ENCODE measurements at places on chromosomes 5 and 9.

GRCh38 chr9:82764061-82764668 is 298.8 kb downstream of the RASEF start:
- no peak for DNase-seq

DNA sequence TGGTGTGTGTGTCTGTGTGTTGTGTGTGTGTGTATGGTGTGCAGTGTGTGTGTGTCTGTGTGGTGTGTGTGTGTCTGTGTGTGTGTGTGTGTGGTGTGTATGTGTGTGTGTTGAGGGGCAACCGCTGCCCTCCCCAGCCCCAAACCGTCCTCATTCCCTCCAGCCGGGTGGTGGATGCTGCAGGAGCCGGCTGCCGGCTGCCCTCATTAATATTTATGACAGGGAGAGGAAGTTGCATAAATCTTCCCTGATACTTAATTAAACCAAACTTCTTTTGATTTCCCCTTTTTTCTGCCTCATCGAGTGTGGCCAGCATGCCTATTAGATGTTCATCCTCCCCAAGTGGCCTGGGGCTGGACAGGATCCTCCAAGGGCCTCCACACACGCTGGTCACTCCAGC is 121.4 kb upstream of the MVB12B start:
- no peak for DNase-seq

GRCh38 chr5:25330721-25331120 is 685.9 kb upstream of the CDH10 start:
- DNase-seq, result no peak

DNA sequence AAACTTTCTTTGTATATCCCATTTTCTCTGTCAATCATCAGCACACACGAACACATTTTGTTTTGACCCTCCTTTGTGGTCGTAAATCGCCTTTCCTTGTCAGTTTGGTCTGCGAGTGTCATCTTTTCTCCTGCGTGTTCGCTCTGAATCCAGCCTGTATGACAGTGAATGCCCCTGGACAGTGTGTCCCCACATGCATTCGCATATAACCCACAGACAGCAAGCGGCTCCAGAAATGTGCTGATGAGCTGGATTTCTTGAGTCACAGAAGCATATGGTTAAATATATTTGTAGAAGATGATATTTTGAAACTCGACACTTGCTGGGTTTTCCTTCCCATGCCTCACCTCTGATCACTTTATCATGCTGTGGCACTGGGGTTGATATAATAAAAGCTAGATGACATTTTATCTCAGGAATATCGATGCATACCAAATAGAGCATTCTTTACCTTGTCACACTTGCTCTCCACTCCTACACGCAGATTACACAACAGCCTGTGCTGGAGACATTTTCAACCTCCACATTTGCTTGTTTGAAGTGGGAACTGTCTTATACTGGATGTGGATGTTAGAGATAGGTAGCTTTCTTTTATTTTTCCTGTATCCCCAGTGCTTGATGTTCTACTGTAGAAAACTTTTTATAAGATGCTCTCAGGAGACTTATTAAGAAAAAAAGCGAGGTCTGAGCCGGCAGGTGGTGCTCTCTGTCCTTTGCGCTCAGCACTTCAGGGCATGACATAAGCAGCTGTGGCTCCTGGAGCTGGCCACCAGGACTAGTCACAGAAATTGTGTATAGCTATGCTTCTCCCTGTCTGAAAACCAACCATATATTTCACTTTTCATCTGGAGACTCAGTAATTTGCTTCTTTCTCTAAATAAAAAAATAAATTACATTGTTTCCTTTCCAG is 215.1 kb downstream of the SH3GL2 start:
- DNase-seq, result peak; percentile 67

GRCh38 chr9:107060062-107060461 is 197.1 kb downstream of the ZNF462 start:
- no peak for DNase-seq

- no peak for DNase-seq
Observed at GRCh38 chr5:423626-424261, 19.2 kb upstream of the EXOC3 start.

DNA sequence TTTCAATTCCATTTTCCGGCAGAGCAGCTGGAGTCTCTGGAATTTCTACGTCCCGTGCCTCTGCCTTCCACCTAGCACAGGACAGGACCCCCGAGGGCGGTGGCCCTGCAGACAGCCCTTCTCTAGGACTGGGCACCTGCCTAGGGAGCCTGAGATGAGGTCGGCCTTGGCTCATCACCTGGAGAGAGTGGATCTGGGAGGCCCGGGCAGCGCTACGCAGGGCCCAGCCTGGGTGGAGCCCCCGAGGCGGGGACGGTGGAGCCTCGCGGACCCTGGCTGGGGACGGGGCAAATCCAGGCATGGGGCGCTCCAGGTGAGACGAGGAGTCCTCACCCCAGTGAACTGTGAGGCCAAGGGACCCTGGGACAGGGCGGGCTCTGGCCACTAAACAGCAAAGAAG is 114.5 kb downstream of the MTRR start:
- DNase-seq, result no peak

- DNase-seq, result no peak
Observed at GRCh38 chr5:14445013-14445412, 136.6 kb upstream of the OTULINL start.

DNA sequence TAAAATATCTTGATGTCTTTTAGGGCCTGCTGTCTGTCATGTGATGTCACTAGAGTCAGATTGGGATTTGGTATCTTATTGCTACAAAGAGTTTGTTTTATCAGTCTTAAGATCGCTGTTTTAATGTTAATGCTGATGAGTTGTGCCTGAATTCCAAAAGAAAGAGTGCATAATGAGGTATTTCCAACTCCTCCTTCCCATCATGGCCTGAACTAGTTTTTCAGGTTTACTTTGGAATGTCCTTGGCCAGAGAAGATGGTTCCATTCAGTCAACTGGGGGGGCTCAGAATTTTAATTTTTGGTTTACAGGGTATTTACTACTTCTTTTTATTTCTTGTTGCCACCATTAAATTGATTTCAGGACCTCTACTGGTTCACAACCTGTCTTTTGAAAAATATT is 74.3 kb upstream of the MARCHF11 start:
- no peak for DNase-seq

DNA sequence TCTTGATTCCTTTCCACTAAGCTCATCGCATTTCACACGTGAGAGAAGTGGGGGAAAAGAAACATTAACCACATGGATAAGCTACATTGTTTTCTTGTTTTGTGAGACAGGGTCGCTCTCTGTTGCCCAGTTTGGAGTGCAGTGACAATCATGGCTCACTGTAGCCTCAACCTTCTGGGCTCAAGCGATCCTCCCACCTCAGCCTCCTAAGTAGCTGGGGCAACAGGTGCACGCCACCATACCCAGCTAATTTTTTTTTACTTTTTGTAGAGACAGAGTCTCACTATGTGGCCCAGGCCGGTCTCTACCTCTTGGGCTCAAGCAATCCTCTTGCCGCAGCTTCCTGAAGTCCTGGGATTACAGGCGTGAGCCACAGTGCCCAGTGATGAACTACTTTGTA is 2.8 kb downstream of the OTULIN start:
- no peak for DNase-seq

GRCh38 chr9:99058964-99059921 is 45.7 kb upstream of the TGFBR1 start:
- peak; percentile 46 for DNase-seq

GRCh38 chr9:68507130-68507805 is 33.4 kb downstream of the TMEM252 start:
- DNase-seq, result no peak

GRCh38 chr9:71681708-71682272 is 86.5 kb downstream of the CEMIP2 start:
- no peak for DNase-seq

- no peak for DNase-seq
Observed at GRCh38 chr5:111930449-111930848, 173.5 kb upstream of the NREP start.

DNA sequence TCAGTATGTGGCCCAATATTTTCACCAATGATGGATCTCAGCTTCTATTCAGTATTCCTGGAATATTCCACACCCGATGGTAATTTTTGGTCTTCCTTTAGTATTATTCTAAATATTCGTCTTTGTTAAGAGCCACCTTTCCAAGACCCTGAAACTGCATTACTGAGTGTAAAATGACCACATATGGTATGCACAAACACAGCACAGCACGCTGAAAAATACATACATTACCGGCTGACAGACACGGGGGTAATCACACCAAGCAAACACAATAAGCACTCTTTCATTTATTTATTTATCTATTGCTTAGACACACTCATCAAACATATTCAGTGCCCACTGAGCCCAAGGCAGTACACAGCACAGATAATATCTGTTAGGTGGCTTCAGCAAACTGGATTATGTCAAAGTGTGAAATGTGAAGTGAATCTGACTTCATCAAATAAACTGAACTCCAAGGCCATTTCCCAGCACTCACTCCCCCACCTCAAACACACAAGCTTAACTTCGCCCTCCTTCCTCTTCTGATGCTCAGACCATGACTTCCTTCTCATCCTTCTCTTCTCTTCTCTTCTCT is 1637.8 kb upstream of the C9orf72 start:
- no peak for DNase-seq

DNA sequence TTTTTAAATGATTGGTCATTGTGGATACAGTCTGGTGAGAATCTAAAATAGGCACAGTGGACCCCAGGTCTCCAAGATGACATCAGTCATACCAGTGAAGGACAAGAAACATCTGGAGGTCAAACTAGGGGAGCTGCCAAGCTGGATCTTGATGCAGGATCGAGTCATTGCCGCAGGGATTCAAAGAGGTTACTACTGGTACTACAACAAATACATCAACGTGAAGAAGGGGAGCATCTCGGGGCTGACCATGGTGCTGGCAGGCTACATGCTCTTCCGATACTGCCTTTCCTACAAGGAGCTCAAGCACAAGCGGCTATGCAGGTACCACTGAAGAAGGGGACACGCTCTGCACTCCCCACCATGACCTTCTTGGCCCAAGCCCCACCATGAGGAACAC is 20.9 kb downstream of the FOXB2 start:
- no peak for DNase-seq

DNA sequence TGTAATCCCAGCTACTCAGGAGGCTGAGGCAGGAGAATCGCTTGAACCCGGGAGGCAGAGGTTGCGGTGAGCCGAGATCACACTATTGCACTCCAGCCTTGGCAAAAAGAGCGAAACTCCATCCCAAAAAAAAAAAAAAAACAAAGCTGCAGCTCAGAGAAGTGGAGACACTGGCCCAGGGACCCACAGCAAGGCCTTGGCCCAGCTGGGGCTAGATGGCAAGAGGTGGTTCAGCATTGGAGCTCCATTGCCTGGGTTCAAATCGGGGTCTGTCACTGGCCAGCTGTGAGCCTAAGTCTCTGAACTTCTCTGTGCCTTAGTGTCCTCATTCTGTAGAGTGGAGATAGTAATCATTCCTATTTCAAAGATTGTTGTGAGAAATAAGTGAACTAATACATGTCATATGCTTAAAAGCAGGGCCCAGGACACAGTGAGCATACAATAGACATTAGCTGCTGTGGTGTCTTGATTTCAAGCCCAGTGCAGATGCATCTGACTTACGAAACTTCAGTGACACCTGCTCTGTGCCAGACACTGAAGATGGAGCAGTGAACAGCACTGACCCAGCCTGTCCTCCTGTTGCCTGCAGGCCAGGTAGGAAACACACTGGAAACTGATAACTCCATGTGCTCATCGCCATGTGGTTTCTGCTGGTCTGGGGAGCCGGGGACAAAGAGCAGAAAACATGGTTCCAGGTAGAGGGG is 127.7 kb downstream of the C9orf50 start:
- no peak for DNase-seq

DNA sequence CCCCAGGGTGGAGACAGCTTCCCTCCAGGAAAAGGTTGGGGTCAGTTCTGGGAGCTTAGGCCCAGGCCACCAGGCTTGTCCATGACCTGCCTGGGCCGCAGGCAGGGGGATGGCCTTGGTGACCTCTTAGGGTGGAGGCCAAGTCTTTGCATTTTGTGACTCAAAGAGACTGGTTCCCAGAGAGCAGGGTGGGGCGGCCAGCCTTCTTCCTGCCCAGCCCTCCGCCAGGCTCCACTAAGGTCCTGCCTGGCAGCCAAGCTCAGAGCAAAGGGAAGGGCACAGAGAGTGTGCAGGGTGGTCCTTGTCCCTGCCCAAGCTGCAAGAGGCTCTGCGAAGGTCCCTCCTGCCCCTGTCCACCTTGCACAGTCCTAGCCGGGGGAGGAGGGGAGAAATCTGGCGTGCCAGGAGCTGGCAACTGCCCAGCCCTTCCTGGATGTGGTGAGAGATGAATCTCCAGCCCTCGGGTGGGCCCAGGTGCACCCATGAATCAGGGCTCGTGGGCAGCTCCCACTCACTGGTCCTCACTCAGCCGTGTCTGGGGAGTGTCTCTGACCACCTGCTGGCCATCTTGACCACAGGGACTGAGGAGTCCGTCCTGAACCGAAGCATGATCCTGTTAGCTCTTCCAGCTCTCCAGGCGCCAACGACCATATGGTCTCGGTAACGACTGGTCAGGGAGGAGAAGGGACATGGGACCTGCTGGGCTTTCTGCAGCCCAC is 2.3 kb upstream of the PTGDS start:
- no peak for DNase-seq

- no peak for DNase-seq
Observed at GRCh38 chr9:122180633-122181032, 20.9 kb downstream of the MORN5 start.

DNA sequence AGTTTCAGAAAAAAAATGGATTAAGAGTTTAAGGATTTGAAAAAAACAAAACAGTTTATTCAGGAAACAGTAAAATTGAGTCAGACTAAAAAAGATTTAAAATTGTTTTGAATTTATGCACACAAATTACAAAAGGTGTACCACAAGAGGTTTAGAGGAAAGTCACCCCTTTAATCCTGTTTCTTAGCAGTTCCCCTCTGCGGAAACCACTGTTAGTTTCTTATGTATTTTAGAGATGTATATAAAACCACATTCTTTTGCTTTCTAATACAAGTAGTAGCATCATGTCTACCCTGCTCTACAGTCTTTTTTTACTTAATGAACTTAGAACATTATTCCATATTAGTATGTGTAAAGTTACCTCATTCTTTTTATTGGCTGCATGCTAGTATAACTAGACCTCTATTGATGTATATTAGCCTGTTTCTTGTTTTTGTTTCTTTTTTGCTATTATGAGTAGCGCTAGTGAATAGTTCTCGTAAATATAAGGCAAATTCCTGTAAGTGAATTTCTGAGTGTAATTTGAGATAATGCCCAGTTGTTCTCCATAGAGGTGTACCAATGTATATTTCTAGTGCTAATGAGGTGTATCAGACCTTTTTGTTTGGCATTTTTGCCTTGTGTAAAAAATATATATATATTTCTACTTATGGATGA is 20.0 kb downstream of the GPBP1 start:
- DNase-seq, result no peak

GRCh38 chr5:157963244-157963643 is 104.3 kb upstream of the CLINT1 start:
- DNase-seq, result no peak

DNA sequence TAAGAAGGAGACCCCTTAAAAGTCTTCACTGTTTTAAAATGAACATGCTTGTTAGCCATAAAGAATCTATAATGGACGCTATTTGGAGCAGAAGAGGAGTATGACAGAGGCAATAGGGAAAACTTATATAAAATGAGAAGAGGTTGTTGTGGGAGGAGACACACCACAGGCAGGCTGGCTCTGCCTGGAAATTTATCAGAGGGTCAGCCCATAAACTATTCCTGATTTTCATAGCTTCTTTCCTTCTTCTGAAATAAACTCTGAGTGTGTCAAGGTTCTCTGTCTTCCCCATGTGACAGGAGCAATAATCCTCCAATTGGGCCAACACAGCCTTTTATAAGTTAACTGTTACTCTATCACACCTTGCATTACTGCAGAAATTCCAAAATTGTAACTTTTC is 19.6 kb upstream of the RUSC2 start:
- no peak for DNase-seq

- no peak for DNase-seq
Observed at GRCh38 chr9:9764821-9765220, 848.0 kb downstream of the PTPRD start.
